ENCODE measurements at places on chromosomes 11 and 22.
A peak's percentile ranks its signal among the peaks of the same experiment; 100 is the strongest.

DNA sequence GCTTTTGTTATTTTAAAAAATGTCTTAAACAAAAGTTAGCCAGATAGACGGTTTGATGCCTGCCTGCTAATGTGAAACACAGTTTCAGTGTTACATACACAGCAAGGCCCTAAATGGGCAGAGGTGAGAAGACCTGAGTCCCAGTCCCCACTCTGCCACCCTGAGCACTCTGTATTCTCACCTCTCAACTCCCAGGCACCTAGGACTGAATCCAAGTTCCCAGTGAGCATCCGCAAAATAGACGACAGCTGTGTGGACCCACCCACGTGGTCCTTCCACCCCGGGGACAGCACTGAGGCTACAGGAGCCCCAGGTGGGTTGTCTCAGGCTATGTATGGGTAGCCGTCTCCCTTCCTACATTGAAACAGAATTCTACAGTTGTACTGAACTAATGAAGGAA is 111.5 kb downstream of the RPL27A start:
- H3K4me3 ChIP-seq: no peak overlapping the region
- H3K4me1 ChIP-seq: no peaks in the 10 kb centered on the region
- DNase-seq: no peak
- no peak overlapping the region for H3K27ac ChIP-seq
- H3K36me3 ChIP-seq: no peaks in the 10 kb centered on the region

DNA sequence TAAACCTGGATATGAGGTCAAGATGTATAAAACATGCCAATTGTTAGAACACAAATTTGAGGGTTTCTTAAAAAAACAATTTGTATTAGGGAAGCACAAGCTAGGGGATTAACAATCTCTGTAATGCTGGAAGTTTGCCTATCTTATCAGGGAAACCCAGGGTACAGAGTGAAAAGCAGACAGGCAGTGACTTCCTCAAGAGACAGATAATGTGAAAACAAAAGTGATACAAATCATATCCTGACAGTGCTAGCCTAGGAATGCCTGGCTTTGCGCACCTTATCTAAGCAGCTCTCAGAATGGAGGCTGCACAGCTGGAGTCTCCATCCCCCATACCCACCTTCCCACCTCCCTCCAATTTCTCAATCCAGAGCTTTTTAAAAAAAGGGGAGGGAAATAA is 22.5 kb upstream of the RBX1 start:
- H3K27ac ChIP-seq: no peak overlapping the region
- peaks cover 30% of the 10 kb centered on the region for H3K36me3 ChIP-seq
- no peaks in the 10 kb centered on the region for H3K4me1 ChIP-seq
- no peak overlapping the region for H3K4me3 ChIP-seq
- H3K27me3 ChIP-seq: no peaks in the 10 kb centered on the region

- peaks cover 9% of the 10 kb centered on the region for H3K4me1 ChIP-seq
- no peaks in the 10 kb centered on the region for H3K36me3 ChIP-seq
- H3K27me3 ChIP-seq: no peaks in the 10 kb centered on the region
- DNase-seq: no peak
Observed at GRCh38 chr11:82754410-82754809, 20.7 kb upstream of the FAM181B start.

GRCh38 chr11:16169541-16169940 is 186.8 kb downstream of the SOX6 start:
- no peak overlapping the region for H3K27ac ChIP-seq
- H3K27me3 ChIP-seq: no peaks in the 10 kb centered on the region
- H3K4me1 ChIP-seq: no peaks in the 10 kb centered on the region
- no peak overlapping the region for H3K4me3 ChIP-seq
- DNase-seq: no peak

GRCh38 chr22:43315687-43316217 is 27.4 kb downstream of the SCUBE1 start:
- no peaks in the 10 kb centered on the region for H3K36me3 ChIP-seq
- DNase-seq: no peak
- H3K4me1 ChIP-seq: no peaks in the 10 kb centered on the region
- H3K27me3 ChIP-seq: no peaks in the 10 kb centered on the region
- no peak overlapping the region for H3K4me3 ChIP-seq

DNA sequence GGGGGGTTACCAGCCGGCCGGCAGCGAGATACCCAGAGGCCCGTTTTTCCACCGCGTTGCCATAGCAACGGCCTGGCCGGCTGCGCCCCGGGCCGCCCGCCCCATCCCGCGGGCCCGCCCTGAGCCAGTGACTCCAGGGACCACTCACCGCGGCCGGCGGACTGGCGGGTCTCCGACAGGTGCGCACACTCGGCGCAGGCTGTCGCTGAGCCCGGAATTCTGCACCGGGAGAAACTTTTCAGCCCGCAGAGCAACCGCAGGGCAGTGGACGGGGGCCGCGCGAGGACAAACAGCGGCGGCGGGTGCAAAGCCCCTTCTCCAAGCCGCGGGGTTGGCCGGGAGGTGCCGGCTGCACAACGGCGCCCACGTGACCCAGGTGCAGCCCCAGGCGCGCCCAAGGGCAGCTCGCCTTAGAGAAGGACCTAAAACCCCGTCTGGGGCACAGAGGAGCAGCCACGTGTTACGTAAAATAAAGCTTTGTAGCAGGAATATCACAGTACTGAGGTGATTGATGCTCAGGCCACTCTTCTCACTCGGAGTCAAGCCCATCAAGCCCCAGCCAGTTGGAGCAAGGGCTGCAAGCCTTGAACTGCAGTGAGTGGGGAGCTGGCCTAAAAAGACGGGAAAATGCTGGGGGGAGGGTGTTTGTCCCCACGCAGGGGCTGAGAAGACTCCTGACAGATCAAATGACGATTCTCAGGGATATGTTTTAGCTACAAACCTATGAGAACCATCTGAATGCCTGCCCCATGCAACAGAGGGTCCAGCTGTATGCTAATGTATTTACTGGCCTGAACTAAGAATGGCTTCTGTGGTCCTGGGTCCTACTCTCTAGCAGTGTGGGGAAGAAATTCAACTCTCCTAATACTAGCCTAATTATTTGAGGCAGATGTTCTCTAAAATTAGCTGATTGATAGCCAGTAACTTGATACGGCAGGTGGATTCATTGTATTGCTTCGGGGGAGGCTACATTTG is at the start of gene STK33:
Gene STK33 (minus strand): TSS at position 294 of the 975 bp plus-strand sequence. CDS start 119,323 bp downstream, outside the sequence.
- peak within 1 kb of the TSS; percentile 53 for H3K4me3 ChIP-seq
- no peak within 1 kb of the TSS for H3K27ac ChIP-seq
- H3K36me3 ChIP-seq: no peaks in the 10 kb centered on the region
- H3K27me3 ChIP-seq: peaks cover 10% of the 10 kb centered on the region
- peaks cover 5% of the 10 kb centered on the region for H3K4me1 ChIP-seq

GRCh38 chr11:108206171-108206570 is 16.3 kb downstream of the NPAT start:
- H3K27ac ChIP-seq: no peak overlapping the region
- peaks cover 73% of the 10 kb centered on the region for H3K36me3 ChIP-seq
- H3K4me1 ChIP-seq: no peaks in the 10 kb centered on the region
- H3K4me3 ChIP-seq: no peak overlapping the region

GRCh38 chr11:36130401-36130800 is 158.8 kb downstream of the COMMD9 start:
- no peak for DNase-seq
- H3K4me1 ChIP-seq: no peaks in the 10 kb centered on the region
- H3K27me3 ChIP-seq: no peaks in the 10 kb centered on the region
- H3K4me3 ChIP-seq: no peak overlapping the region
- no peak overlapping the region for H3K27ac ChIP-seq

- no peak for DNase-seq
- H3K4me1 ChIP-seq: no peaks in the 10 kb centered on the region
- H3K27me3 ChIP-seq: no peaks in the 10 kb centered on the region
- no peak overlapping the region for H3K27ac ChIP-seq
- peaks cover 22% of the 10 kb centered on the region for H3K36me3 ChIP-seq
- H3K4me3 ChIP-seq: no peak overlapping the region
Observed at GRCh38 chr11:63635762-63636465, 21.7 kb upstream of the PLAAT3 start.

DNA sequence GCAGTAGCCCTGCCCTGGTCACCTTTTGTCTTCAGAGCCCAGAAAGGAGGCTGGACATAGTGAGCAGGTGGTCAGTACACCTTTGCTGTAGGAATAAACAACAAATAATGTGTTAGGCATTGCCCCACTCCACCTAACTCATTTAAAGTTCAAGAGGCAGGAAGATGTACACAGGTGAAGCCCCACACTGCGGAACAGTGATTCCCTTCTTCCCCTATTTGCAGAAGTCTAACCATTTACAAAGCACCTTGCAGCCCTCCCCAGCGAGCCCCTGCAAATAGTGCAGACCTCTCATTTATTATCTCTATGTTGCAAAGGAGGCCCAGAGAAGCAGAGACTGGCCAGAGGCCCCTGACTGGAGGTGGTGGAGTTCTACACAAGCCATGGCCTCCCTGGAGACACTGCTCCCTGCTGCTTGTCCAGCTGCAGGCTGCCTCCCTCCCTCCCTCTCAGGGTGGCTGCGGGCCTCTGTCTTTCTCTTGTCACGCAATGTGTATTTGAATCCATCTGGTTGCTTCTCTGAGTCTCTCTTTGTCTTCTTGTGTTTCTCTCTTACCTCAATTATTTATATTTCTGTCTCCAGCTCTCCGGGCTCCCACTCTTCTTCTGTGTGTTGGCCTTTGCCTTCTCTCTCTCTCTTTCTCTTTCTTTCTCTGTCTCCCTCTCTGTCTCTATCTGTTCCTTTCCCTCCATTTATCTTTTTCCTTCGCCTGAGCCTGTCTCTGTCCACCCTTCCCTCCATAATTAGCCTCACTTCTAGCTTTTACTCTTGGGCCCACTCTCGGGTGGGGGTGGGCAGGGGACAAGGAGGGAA is 59.1 kb upstream of the PRDM11 start:
- H3K36me3 ChIP-seq: no peaks in the 10 kb centered on the region
- H3K4me1 ChIP-seq: peaks cover 36% of the 10 kb centered on the region
- no peak overlapping the region for H3K27ac ChIP-seq
- DNase-seq: no peak
- no peaks in the 10 kb centered on the region for H3K27me3 ChIP-seq

DNA sequence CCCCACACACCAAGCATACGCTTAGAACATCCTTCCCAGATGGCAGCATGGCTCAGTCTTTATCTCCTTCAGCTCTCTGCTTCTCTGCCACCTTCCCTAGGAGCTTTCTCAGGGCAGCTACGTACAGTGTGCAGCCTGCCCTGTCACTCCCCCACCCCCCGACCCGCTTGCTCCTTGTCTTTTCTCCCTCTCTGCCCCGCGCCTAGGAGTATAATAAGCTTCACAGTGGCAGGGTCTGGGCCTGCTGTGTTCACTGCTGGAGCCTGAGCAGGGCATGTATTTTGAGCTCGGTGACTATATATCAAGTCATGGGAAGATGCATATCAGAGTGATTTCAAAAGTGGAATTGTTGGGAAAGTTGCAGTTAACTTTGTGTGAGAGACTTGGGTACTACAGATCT is 55.8 kb upstream of the ADSL start:
- no peaks in the 10 kb centered on the region for H3K4me1 ChIP-seq
- no peak for DNase-seq
- H3K36me3 ChIP-seq: peaks cover 64% of the 10 kb centered on the region
- no peaks in the 10 kb centered on the region for H3K27me3 ChIP-seq

DNA sequence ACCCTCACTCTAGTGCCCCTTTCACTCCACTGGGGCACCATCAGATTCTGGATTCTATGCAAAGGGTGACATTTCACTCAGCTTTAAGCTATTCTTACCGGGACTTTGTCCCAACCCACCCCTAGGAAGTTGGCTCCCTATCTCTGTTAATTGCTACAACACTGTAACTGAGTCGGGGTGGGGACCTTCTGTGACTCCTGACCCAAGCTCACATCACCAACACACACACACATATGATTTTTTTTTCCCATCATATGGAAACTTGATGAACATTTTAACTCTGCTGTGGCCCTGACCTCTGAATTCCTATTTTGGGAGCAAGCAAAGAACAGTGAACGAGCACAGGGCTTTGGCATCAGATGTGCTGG is 16.6 kb downstream of the USH1C start:
- peaks cover 4% of the 10 kb centered on the region for H3K27me3 ChIP-seq
- no peak overlapping the region for H3K27ac ChIP-seq
- DNase-seq: no peak
- no peak overlapping the region for H3K4me3 ChIP-seq
- H3K36me3 ChIP-seq: no peaks in the 10 kb centered on the region

DNA sequence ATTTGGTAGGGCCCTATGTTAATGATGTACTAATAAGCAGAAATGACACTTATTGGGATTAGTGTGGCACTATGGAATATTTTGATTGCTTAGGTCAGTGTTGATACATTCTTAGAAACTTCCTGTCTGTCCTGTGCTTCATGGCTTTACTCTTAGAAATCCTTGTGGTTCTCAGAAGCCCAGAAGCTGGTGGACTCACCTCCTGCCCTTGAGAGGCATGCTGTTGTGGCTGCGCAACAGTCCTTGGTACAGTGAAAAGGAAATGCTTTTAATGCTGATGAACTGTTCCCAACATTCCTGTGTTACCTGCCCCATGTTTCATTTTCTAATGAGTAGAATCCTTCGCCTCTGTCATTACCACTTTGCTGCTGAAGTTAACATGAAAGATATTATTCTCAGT is 52.4 kb upstream of the MYO18B start:
- peaks cover 15% of the 10 kb centered on the region for H3K36me3 ChIP-seq
- no peaks in the 10 kb centered on the region for H3K4me1 ChIP-seq
- no peak overlapping the region for H3K4me3 ChIP-seq
- no peaks in the 10 kb centered on the region for H3K27me3 ChIP-seq
- no peak for DNase-seq

DNA sequence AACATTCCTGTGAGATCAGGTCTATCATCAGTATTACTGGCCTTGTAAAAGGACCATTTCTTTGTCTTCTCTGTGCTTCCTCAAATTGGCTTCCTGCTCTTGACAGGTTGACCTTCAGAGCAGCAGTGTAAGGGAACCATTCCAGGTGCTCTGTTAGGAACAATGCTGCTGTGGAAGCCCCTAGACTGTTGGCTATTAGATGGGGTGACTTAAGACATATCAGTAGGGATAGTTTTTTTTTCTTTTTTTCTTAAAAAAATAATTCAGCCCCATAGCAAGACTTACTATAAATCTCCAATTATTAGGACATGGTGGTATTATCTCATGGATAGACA is 37.6 kb downstream of the COA4 start:
- H3K27ac ChIP-seq: no peak overlapping the region
- no peaks in the 10 kb centered on the region for H3K4me1 ChIP-seq
- no peak overlapping the region for H3K4me3 ChIP-seq
- no peaks in the 10 kb centered on the region for H3K27me3 ChIP-seq
- peaks cover 13% of the 10 kb centered on the region for H3K36me3 ChIP-seq
- no peak for DNase-seq

GRCh38 chr22:49960159-49961004 is at the start of gene PIM3:
Gene PIM3 (plus strand): TSS chr22:49960772. CDS start chr22:49960948, 176 bp downstream.
- H3K4me3 ChIP-seq: peak within 1 kb of the TSS; percentile 59
- H3K36me3 ChIP-seq: peaks cover 24% of the 10 kb centered on the region
- DNase-seq: peak; percentile 79
- peaks cover 34% of the 10 kb centered on the region for H3K4me1 ChIP-seq
- peak within 1 kb of the TSS; percentile 97 for H3K27ac ChIP-seq
- no peaks in the 10 kb centered on the region for H3K27me3 ChIP-seq

DNA sequence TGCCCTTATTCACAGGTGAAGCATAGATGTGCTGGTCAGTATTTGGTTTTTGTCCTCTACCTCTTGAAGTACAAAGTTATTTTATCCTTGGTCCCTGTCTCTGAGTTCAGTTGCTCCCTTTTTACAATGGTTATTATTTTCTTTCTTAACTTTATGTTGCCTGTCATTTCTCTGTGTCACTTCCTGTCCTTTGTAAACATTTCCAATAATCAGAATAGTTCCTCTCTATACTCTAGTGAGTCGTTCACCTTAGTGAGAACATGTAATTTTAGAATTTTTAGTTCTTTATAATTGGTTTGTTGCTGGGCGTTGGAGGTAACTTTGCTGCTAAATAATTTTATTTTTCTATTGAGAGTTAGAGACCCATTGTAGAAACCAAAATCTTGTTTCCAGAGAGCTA is 16.0 kb downstream of the CSTPP1 start:
- H3K27ac ChIP-seq: no peak overlapping the region
- H3K4me1 ChIP-seq: no peaks in the 10 kb centered on the region
- no peak for DNase-seq
- no peak overlapping the region for H3K4me3 ChIP-seq
